Activated T-helper 1 cell treated with anti-CD3 and anti-CD28 coated beads, Interleukin-12 subunit alpha, Interleukin-12 subunit beta, Interleukin-2, Interleukin-4 antibody, amounts not matched to agents 30 ng/mL and 10 ng/mL and 1 ng/mL, durations not matched to agents 14 hours and 24 hours and 36 hours (primary cell): ENCODE measurements at places on chromosomes 2 and 18. TPM values are rescaled to one million over a fixed set of nuclear protein-coding genes. Genes with fewer than 3 reads are reported as not detected.

Gene MAPK4
- not detected in 2 replicates for total RNA-seq

Gene POTEI
- not detected in 2 replicates for total RNA-seq

Gene C2orf69
- 16.6 and 18.0 TPM in 2 replicates for total RNA-seq

Gene FLACC1
- 0.23 and 1.1 TPM in 2 replicates for total RNA-seq

Gene MYO3B
- total RNA-seq = 0.57 and 0.78 TPM in 2 replicates

Gene ASNSD1
- total RNA-seq = 58.4 and 61.2 TPM in 2 replicates

Gene SLC16A14
- 3.1 and 3.3 TPM in 2 replicates for total RNA-seq

Gene MYO1B
- total RNA-seq = 13.2 and 15.2 TPM in 2 replicates

Gene HOXD13
- total RNA-seq = not detected in 2 replicates

Gene IL1F10
- total RNA-seq = not detected in 2 replicates

Gene ANKRD62
- not detected in 2 replicates for total RNA-seq

Gene IKZF2
- total RNA-seq = 2.8 and 3.2 TPM in 2 replicates

Gene EXOC6B
- 6.8 and 7.7 TPM in 2 replicates for total RNA-seq
